NCI-H2107 (cell line): ENCODE measurements at places on chromosomes 7 and 10.

- DNase-seq = no peak
These were observed 7.8 kb upstream of the ZYX start for GRCh38 chr7:143373255-143373794.

GRCh38 chr7:34928052-34928451 lies 109.2 kb downstream of the DPY19L1 start:
- DNase-seq = no peak

DNA sequence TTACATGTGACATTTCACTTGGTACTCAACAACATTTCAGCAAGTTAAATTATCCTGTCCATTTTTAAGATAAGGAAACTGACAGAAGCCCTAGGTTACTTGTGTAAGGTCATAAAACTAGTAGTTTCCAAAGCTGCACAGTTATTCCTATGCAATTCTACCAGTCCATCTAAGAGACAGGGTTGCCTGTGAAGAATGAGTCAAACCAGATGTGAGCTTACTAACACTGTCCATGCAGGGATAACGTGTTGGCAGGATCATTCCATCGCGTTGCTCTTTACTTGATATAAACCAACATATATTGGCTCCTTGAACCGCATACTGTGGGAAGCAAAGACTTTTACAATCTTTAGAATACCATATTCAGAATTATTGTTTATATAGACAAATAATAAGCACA lies 280.9 kb upstream of the HGF start:
- DNase-seq = no peak

GRCh38 chr7:55594414-55594813 lies 22.1 kb upstream of the VOPP1 start:
- no peak for DNase-seq

DNA sequence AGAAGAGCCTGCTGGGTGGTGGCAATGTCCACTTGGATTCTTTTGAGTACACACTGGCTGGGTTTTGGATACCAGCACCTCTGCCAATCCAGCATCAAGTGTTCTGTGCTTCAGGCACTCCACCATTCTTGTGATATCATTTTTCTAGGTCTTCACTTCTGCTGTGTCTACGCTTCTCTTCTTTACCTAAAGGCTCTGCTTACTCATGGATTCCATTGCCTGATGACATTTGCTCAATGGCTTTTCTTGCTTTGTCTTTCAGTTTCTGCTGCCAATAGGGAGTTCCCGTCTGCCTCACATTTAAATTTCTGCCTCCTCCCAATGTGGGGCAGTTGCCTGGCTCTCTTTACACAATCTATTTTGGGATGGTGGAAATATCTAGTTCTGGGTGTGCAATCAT lies 12.7 kb upstream of the PAPSS2 start:
- no peak for DNase-seq

DNA sequence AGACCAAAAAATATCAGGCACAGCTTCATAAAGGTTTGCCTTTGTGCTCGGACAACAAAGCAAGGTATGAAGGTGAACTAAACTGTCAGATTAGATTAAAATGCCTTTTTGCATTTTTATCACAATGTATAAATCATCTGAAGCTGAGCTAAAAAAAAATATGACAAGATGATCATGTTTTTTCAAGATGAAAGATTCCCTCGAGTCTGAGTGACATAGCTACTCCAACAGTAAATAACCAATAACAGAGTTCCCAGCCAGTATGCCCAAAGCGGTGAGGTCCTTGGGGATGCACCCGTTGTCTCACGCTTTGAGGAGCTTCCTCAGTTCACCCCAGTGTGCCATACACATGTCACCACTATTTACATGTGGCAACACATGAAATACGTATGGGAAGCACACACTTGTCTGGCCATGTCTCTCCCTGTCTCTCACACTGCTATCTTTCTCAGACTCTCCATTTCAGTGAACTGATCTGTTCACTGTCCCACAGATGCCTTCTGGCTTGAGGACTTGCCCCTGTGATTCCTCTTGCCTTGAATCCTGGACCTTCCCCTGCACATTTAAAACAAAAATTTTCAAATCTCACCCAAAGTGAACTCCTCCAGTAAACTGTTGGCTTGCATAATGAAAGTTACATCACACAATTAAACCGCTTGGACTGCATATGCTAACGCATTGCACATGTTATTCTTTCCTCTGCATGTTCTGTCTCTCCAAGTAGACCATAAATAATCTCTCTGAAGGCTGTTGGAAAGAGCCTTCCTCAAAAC lies 2.6 kb upstream of the PIK3CG start:
- DNase-seq = no peak

DNA sequence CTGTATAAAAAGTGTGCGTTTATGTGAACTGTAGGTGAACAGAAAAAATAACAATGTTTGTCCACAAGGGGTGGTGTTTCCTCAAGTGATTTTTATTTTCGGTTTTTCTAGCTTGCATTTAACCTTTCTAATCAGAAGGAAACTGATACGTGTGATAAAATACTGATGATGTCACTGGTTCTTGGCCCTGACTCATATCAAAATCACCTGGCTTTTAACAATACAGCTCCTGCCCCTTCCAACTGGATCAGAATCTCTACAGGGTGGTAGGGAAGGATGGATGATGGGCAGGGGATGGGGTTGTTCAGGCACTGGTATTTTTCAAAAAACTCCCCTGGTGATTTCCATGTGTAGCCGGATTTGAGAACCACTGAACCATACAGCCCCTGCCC lies 10.9 kb downstream of the NPFFR1 start:
- DNase-seq = no peak

GRCh38 chr7:2892549-2892948 lies 48.4 kb upstream of the GNA12 start:
- no peak for DNase-seq

- no peak for DNase-seq
These were observed 42.1 kb downstream of the NEURL1 start for GRCh38 chr10:103535595-103535994.

- no peak for DNase-seq
These were observed 19.8 kb upstream of the VWDE start for GRCh38 chr7:12423355-12423996.

GRCh38 chr7:28192786-28193585 lies 12.4 kb upstream of the JAZF1 start:
- no peak for DNase-seq

GRCh38 chr7:37817591-37817960 lies 30.8 kb upstream of the NME8 start:
- DNase-seq = no peak

GRCh38 chr10:83127942-83128575 lies 1011.2 kb upstream of the GHITM start:
- DNase-seq = no peak

GRCh38 chr10:2972216-2972615 lies 95.1 kb upstream of the PFKP start:
- DNase-seq = no peak

DNA sequence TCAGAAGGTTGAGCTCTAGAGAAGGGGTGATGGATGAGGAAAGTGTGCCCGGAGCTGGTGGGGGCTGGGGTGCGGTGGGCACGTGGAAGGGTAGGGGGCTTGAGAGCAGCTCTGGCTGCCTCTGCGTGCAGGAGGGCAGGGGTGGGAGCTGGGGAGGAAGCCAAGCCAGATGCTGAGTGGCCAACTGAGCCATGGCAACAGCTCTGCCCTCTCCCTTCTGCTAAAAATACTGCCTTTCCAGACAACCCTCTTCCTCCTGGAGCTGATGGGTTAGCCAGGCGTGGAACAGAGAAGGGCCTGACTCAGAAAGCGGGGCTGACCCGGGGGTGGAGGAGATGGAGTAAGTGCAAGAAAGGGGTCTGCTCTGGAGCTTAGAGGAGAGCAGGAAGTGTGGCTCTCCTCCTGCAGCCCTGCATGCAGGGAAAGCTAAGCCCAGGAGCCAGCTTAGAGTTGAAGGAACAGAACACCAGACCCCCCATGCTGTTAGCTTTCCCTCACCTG lies 114.6 kb upstream of the AGK start:
- DNase-seq = no peak

DNA sequence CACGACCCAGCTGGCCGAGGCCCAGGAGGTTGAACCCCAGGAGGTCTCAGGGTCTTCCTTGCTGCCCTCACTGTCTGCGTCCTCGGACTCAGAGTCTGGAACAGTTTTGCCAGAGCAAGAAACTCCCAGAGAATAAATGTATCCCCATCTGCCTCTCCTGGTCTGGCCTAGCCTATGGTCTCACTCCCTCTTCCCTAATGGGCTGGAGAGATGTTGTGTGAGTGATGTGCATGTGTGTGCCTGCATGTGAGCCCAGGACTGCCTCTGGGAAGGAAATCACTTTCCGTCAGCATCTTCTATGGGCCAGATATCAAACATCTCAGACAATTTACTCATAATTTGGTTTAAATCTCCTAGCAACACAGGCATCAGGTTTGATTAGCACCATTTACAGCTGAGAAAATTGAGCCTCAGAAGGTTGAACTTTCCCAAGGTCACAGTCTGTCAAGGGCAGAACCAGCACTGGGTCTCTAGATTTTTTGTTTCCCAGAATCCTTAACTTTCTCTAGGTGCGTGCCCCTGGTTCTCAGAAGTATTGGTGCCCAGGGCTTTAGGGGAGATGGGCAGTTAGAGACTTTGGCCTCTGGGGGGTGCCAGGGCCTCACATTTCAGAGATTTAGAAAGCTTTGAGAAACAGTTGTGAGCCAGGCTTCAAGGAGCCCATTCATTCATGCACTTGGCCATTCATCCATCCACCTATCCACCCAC lies 4.9 kb downstream of the TMEM270 start:
- DNase-seq = peak; percentile 54
